ENCODE measurements at places on chromosomes 13 and 19.

DNA sequence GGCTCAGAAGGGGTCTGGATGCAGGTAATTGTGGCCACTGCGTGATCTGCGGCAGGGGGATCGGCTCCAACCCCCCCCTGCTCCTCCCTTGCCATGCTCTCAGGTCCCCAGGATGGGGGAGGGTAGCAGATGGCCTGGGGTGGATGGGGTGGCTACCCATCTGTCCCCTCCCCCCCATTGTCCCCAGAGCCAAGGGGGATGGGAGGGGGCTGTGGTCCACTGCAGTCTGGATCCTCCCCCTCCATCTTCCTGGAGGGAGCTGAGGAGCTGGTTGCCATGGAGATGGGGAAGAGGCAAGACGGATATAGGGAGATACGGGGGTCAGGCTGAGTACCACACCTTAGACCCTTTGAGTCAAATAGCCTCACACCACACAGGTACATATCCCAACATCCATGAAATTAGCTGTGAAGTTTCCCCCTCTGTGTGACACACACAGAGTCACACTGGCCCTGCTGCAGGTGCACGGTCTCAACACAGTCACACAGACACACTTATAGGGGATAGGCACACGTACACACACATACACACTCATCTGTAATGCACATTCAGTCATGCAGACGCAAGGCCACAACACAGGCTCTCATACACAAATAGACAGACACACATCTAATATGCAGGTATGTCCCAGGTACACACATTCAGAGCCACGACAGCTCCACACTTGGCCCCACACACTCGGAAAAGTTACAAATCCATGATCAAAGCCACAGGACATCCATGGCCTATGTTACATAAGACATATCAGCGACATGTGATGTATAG is 1.8 kb upstream of the NOVA2 start:
- DNase-seq, result peak; percentile 76

GRCh38 chr13:36362251-36362650 is 16.1 kb upstream of the SPART start:
- no peak for DNase-seq

GRCh38 chr13:110517505-110518225 is 43.9 kb downstream of the RAB20 start:
- DNase-seq, result no peak

GRCh38 chr19:11506101-11506555 is 489 bp upstream of the ZNF653 start:
- no peak for DNase-seq

- no peak for DNase-seq
Observed at GRCh38 chr13:50677687-50678463, 165.6 kb downstream of the DLEU7 start.

DNA sequence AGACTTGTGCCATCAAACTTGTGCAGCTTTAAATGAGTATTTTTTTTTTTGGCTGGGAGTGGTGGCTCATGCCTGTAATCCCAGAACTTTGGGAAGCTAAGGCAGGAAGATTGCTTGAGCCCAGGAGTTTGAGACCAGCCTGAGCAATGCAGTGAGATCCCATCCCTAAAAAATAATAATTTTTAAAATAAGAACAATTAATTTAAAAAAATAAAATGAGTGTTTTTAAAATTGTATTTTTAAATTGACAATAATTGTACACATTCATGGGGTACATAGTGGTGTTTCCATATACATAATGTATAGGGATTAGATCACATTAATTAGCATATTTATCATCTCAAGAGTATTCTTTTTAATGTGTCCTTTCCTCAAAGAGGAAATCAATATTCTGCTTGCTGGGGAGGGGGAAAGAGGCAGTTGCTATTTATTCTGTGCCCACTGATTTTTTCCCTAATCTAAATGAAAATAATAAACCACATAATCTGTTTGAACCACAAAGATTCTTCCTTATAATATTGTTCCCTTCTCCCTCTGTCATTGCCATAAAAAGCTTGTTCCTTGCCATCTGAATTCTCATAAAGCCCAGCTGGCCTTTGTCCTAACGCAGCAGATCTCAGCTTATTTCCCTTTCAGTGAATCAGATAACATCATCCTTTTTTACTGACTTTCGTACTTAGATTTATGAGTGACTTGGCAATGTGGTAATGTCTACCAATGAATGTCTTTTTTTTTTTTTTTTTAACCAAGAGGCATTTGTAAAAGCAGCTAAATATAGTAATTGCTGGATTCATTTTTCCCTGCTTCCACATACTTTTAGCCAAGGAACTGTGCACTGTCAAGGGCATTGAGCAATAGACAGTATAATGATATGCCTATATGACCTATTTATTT is 81.8 kb upstream of the RUBCNL start:
- peak; percentile 19 for DNase-seq

GRCh38 chr19:38475176-38475575 is 41.7 kb downstream of the RYR1 start:
- no peak for DNase-seq

GRCh38 chr13:107375701-107376340 is 807.9 kb upstream of the ARGLU1 start:
- no peak for DNase-seq

DNA sequence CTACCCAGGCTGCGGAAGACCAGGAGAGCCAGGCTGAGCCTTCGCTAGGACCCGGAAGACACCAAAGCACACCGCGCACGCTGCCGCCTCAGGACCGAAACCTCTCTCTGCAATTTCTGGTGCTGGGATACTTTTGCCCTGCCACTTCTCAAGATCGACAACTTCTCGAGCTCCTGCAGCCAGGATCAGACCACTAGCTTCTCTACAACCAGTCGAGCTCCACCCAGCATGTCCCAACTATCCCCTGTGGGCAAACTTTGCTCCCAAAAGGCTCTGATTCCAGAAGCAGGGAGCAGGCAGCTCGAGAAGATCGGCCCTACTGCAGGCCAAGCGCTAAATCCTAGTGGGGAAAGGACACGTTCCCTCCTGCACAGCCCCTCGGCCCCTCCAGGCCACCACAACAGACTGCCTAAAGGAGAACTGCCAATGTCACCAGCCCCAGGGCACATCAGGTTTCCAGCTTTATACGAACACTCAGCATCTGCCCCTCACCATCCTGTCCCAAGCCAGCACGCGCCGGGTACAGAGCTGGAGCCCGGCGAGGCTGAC is 979 bp downstream of the AKAP8 start:
- peak; percentile 69 for DNase-seq

- DNase-seq, result no peak
Observed at GRCh38 chr13:88000239-88000638, 329.1 kb downstream of the SLITRK5 start.

GRCh38 chr13:26538363-26539317 is 18.8 kb upstream of the WASF3 start:
- no peak for DNase-seq

DNA sequence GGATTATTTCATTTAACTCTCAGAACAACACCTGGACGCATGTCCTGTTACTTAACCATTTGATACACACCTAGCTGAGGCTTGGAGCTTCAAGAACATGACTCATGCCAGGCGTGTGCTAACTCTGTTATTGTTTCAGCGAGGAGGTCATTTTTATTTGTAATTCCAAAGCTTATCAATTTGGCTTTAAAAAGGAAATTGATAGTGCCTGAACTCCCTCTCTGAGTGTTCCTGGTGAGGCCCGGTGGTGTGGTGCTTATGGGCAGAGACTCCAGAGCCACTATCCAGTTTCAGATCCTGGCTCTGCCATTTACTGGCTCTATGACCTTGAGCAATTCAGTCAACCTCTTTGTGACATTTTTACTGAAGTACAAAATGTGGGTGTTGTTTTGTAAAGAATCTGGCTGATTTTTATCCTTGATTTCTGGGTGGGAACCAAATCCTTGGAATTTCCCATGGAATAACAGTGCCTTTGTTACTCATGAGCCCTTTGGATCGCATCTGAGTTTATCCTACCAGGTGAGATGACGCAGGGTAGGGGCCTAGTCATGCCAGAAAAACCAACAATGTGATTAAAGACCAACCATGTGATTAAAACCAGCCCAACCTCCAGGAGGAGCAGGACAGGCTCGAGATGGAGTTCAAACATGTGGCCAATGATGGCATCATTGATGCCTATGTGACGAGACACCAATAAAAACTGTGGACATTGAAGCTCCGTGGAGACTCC is 198.8 kb downstream of the MYO16 start:
- no peak for DNase-seq

DNA sequence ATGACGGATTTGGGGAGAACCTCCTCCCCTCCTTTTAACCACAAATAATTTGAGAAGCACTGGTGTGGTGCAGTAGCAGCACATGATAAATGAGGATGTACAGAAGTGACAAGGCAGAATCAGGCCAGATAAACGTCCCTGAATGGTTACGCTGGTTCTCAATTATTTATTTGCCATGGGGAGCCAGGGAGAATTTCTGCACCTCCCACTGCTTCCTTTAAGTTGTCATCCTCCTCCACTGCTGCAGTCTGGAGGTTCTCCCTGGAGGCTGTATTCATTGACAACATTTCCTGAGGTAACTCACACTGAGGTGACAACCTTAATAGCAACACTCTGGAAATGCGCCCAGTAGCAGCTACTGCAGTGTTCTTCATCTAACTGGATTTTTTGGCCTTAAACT is 308.9 kb upstream of the SLITRK1 start:
- DNase-seq, result peak; percentile 65

DNA sequence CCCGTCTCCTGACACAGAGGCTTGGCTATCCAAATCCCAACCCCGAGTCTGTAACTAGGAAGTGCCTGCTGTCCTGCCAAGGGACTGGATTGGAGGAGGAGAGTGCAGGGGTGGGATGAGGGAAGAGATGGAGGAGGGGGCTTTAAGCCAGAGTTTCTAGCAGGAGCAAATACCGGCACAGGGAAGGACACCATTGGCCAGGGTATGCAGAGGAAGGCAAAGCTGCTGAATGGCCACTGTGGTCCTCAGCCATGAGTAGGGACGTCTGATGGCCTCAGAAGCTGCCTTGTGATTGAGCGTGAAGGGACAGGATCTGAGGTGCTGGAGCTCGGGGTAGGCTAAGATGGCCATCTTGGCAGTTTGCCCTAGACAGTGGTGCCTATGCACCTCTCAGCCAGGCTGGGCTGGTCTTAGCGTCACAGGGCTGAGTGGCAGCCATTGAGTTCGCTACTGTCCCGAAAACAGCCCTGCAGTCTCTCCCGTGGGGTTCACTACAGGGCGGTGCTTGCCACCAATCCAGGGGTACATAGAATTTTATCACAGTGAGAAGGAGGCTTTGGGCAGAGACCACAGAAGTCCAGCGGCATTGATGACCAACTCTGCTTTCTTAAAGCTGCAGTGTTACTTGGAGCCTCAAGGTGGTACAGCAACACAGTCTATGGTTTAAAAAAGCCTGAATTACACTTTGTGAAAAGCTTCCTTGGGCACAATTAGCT is 61.8 kb downstream of the AKAP11 start:
- DNase-seq, result no peak

DNA sequence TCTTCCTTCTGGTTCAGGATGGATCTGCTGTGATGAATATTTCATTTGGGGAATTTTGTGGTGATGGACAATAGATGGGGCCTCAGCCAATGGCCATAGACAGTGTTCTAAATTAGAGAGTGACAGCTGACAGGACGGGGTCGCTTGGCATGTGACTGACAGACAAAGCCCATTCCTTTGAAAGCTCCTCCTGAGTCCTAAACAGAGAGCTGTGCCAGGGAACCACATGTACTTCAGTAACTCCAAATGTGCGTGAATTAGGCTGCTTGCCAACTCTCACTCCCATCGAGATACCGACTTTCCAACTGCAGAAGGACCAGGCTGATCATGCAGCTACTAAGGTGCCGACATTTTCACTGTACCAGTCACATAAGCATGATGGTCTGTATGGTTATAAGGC is 187.7 kb downstream of the SHISA2 start:
- DNase-seq, result no peak

- DNase-seq, result peak; percentile 32
Observed at GRCh38 chr13:42649831-42650230, 75.9 kb downstream of the TNFSF11 start.

DNA sequence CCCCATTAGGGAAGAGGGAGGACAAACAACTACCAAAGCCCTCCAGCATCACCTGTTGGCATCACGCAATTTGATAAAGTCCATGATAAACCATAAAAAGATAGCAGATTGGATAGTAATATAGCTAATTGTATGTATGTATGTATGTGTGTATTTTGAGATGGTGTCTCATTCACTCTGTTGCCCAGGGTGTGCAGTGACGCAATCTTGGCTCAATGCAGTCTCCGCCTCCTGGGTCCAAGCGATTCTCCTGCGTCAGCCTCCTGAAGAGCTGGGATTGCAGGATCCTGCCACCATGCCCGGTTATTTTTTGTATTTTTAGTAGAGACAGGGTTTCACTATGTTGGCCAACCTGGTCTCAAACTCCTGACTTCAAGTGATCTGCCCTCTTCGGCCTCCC is 74.6 kb upstream of the RNF113B start:
- no peak for DNase-seq

GRCh38 chr13:101830035-101830434 is 377.6 kb downstream of the ITGBL1 start:
- no peak for DNase-seq

- no peak for DNase-seq
Observed at GRCh38 chr13:91659256-91660075, 261.0 kb downstream of the GPC5 start.

DNA sequence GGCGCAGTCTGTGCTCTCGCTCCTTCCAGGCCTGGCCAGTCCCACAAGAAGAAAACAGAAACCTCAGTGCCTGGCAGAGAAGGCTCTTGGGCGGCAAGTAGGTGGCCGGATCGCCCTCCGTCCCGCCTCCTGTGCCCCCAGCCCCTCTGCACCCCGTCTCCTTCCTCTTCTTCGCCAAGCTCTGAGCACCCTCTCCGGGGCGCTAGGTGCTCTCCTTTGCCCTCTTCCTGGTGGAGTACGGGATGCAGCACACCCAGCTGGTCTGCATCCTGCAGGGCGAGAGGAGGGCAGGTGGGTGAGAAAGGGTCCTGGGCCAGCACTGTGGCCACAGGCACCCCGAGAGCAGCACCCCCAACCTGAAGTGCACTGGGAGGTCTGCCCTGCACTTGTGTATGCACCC is 17.3 kb downstream of the C13orf46 start:
- DNase-seq, result no peak

DNA sequence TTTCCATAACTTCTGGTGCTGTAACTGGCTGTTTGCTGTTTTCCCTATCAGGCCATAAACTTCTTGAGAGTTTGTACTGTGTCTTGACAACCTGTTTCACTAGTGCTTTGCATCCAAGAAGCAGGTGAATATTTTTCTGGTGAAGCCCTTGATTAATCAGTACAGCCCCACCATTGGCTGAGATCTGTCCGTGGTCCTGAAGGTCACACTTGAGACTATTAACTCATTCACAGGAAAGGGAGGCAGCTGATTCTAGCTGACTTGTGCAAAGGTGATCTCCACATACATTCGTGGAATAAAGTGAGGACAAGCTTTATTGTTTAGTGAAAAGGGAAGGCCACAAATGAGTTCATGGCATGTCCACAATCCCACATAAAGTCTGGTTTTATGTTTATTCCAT is 61.4 kb upstream of the ZNF835 start:
- peak; percentile 62 for DNase-seq

All from eye (tissue), 1 donor.